ENCODE measurements at places on chromosomes 7 and 10. TPM values are rescaled to one million over a fixed set of nuclear protein-coding genes. Genes with fewer than 3 reads are reported as not detected.
A peak's percentile ranks its signal among the peaks of the same experiment; 100 is the strongest.

GRCh38 chr10:8189458-8189857 lies 135.0 kb downstream of the GATA3 start:
- no peak for DNase-seq

DNA sequence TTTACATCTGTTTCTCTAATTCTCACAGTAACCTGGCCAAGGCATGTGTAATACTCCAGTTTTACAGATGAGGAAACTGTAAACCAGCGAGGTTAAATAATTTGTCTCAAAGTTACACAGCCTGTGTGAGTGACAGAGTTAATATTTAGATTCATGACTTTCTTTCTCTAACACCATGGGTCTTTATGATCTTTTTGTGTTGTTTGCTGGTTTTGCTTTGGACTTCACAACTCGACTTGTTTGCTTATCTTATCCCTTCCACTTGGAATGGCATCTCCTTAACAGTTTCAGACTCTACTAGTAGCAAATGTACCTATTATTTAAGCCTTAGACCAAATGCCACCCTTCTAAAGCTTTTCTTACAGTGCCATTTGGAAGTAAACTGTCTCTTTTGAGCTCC lies 34.4 kb downstream of the MXI1 start:
- no peak for DNase-seq

- peak; percentile 15 for DNase-seq
Observed at GRCh38 chr7:99314504-99314903, 11.2 kb upstream of the ARPC1A start.

- DNase-seq = no peak
Observed at GRCh38 chr10:130817046-130817624, 494.4 kb downstream of the TCERG1L start.

GRCh38 chr7:137417464-137417863 lies 73.9 kb upstream of the PTN start:
- no peak for DNase-seq

DNA sequence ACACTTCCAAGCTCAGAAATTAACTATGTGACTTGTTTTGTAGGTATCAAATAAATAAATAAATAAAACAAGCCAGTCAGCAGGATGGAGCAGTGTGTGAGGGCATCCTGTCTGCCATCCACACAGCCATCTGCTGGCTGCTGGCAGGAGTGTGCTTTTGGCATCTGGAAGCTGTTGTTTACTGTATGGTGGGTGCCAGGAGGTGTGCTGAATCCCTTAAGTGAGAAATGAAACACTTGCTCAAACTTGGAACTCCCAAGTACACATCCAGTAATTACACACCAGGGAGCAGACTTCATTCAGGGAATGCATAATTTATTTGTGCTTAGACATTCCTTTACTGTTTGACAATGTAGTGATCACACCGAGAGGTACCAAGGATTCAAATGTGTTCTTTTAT lies 16.9 kb upstream of the TAX1BP1 start:
- no peak for DNase-seq

- no peak for DNase-seq
Observed at GRCh38 chr10:71990706-71991269, 26.6 kb downstream of the CHST3 start.

GRCh38 chr10:59064759-59065539 lies 111.5 kb upstream of the PHYHIPL start:
- no peak for DNase-seq

- DNase-seq = no peak
Observed at GRCh38 chr7:136883046-136883445, 14.6 kb downstream of the CHRM2 start.

GRCh38 chr10:86333826-86334487 lies 32.6 kb downstream of the GRID1 start:
- no peak for DNase-seq

DNA sequence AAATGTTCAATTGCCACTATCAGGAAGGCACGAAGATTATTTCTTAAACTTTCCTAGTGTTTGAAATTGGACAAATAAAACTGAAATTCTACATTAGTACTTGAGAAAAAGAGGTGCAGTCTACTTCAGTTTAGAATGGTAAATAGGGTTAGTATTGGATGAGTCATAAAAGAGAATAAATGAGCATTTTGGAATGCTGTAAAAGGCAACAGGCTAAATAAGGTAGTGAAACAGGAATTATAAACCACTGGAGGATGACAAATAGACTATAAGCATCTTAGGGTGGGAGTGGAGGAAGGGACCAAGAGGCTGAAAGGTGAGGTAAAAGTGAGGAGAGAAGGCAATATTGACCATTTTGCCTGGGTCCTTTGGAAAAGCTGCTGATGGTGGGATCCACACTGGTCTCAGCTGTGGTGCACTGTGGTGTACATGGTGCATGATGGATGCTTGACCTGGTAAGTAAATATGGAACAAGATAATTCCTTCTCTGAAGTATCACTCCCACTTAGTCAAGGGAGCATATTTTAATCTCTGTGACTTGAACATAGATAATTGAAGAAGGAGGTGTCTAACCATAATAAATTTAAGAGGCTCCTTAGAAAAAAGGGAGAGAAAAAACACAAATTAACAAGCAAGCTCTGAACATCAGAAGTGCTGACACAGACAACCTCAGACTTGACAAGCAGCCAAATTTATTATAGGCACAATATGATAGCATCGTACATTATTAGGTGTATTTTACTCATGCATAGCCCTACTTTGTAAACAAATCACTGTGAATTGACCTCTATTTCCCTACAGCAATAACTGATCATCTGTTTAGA lies 76.4 kb upstream of the SCIN start:
- DNase-seq = no peak

GRCh38 chr10:49599546-49599945 lies 10.6 kb upstream of the SLC18A3 start:
- DNase-seq = no peak

DNA sequence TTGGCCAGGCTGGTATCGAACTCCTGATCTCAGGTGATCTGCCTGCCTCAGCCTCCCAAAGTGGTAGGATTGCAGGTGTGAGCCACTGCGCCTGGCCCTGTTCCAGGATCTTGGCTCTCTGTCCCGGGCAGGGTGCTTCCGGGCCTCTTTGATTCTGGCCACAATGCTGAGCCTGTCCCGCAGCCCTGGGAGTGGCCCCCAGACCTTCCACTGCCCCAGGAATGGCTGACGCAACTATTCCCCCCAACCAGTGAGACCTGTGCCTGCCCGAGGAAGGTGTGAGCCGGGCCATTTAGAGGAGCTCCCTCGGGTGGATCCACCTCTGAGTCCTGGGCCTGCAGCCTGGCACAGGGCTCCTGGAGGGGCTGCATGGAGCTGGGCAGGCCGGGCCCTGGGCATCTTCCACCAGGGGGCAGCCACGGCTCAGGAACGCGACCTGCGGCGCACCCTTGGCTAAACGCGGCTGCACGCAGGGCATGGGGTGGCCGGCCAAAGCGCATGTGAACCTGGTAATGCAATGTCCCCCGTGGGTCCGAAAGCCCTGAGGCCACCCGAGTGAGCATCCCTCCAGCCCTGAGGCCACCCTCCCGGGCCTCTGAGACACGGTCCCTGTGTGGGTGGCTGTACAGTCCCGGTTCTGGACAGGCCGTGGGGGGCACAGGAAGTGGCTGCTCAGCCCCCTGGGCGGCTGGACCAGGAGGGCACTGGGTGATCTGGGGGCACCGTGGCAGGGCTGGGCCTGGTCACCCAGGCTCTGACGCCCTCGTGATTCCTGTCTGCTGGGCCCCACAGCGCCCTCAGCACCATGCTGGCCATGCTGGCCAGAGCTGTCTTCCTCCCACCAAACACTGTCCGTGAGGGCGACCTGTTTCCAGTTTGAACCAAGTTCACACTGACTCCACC lies 24.8 kb downstream of the GRIFIN start:
- no peak for DNase-seq

- DNase-seq = no peak
Observed at GRCh38 chr7:134378562-134378961, 61.8 kb upstream of the SLC35B4 start.

DNA sequence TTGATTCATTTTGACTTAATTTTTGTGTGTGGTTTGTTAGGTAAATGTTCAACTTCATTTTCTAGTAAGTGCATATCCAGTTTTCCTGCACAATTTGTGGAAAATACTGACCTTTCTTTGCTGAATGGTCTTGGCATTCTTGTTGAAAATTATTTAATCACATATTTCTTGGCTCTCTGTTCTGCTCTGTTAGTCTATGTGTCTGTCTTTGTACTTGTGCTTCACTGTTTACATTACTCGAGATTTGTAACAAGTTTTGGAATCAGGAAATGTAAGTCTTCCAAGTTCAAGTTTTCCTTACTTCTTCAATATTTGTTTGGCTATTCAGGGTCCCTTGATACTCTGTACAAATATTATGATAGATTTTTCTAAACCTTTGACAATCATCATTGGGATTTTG lies 838.2 kb upstream of the POM121L12 start:
- no peak for DNase-seq

GRCh38 chr10:85003083-85003482 lies 674.7 kb downstream of the CCSER2 start:
- DNase-seq = no peak

- no peak for DNase-seq
Observed at GRCh38 chr7:132367004-132367403, 209.3 kb downstream of the PLXNA4 start.

Gene NYAP1
- not detected for polyA plus RNA-seq

Gene SFTPA1
- not detected for polyA plus RNA-seq

Gene TEX47
- not detected for polyA plus RNA-seq

Gene HIP1
- polyA plus RNA-seq = 2.4 TPM

Gene FAM25A
- not detected for polyA plus RNA-seq

Gene FKBP6
- not detected for polyA plus RNA-seq

Gene HTR5A
- polyA plus RNA-seq = not detected

Gene TMEM176A
- polyA plus RNA-seq = not detected

Gene ZNF33A
- 18.0 TPM for polyA plus RNA-seq
